ENCODE measurements at places on chromosomes 5 and 9. TPM values are rescaled to one million over a fixed set of nuclear protein-coding genes. Genes with fewer than 3 reads are reported as not detected.

GPRIN1 gene
- 67.8 TPM for total RNA-seq

IRX1 gene
- total RNA-seq, result 12.7 TPM

FAM163B gene
- 11.3 TPM for total RNA-seq

FRMPD1 gene
- 3.0 TPM for total RNA-seq

GRIN3A gene
- 46.8 TPM for total RNA-seq

GDF9 gene
- total RNA-seq, result 1.8 TPM

NDUFAF2 gene
- 22.8 TPM for total RNA-seq

FCN2 gene
- total RNA-seq, result not detected

GABRA1 gene
- total RNA-seq, result 76.6 TPM

FOXD4L6 gene
- 0.46 TPM for total RNA-seq

All from diencephalon (tissue), 1 donor.